Karpas-422 (cell line): ENCODE measurements at places on chromosomes 3 and 15. TPM values are rescaled to one million over a fixed set of nuclear protein-coding genes. Genes with fewer than 3 reads are reported as not detected.

GRCh38 chr3:149010504-149010951, 19.2 kb downstream of the GYG1 start:
- H3K4me1 ChIP-seq = peaks cover 3% of the 10 kb centered on the region; the same call in 1 of the 2 replicates
- H3K27ac ChIP-seq = no peak overlapping the region
- no peak overlapping the region for H3K4me3 ChIP-seq
- H3K36me3 ChIP-seq = no peaks in the 10 kb centered on the region
- DNase-seq = no peak
- H3K27me3 ChIP-seq = no peaks in the 10 kb centered on the region

DNA sequence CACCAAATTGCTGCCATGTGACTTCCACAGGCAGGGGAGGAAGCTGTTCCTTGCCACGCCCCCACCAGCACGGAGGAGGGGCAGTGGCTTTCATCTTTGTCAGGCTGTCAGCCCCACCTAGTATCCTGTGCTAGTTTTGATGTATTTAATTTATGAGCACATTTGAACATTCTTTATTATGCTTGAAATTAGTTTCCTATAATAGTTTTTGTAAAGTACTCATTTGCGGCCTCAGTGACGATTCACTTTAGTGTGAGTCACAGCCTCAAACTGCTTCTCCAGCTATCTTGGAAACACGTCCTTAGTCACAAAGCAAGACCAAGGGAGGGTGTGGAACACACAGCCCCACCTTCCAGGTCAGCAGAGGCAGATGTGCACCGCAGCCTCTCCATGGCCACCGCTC, 239.9 kb upstream of the ATP10A start:
- H3K4me3 ChIP-seq = no peak overlapping the region
- H3K27ac ChIP-seq = no peak overlapping the region
- H3K4me1 ChIP-seq = no peaks in the 10 kb centered on the region
- DNase-seq = no peak

DNA sequence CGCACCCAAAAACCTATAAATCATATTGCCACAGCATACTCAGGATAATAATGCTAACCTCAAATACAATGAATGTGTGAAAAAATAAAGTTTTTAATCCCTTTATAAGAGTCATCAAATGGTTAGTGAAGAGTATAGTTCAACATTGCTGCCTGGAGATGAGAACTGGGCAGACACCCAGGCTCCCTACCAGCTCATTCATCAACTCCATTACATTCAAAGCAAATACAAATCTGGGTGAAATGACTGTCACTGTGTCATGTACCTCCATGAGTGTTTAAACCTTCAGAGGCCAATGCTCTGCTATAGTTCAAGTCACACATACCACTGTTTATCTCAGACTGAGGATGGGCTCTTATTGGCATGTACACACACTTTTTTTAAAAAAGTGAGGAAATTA, 167.2 kb upstream of the KCNMB2 start:
- H3K4me3 ChIP-seq = no peak overlapping the region
- no peak for DNase-seq
- no peaks in the 10 kb centered on the region for H3K27me3 ChIP-seq
- H3K36me3 ChIP-seq = no peaks in the 10 kb centered on the region

DNA sequence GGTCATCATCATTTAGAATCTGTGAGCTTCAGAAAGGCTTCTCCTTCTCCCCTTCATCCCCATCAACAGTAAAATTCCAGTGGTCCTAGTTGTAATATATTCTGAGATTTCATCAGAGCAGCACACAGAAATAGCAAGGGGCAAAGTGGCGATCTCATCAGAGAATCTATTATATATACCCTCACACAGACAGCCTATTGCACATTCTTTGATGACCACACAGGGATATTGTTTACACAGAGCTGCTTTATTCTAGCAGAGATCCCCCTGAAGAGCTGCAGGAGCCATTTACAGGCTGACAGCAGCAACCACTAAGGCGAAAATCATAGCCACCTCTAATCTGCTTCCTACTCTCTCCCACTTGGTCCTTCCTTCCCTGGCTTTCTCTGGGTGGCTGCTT, 42.0 kb upstream of the CRBN start:
- no peaks in the 10 kb centered on the region for H3K27me3 ChIP-seq
- H3K4me1 ChIP-seq = no peaks in the 10 kb centered on the region
- H3K36me3 ChIP-seq = no peaks in the 10 kb centered on the region
- no peak overlapping the region for H3K4me3 ChIP-seq
- DNase-seq = no peak

DNA sequence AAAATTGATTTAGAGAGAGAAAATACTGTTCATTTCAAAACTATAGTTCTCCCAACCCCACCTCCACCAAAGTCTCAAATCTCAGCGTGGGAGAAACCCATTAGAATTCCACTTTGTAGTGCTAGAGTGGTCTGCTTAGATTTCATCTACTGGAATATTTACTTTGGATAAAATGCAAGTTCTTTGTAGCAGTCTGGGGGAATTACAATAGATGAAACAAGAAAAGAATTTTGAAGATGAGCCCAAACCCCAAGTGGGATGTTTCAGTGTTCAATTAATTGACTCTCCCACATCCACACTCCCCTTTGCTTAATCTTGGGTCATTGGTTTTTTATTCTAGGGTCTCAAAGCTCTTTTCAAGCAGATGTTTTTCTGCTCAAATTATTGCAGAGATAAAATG, 97.8 kb downstream of the RPL22L1 start:
- H3K4me1 ChIP-seq = no peaks in the 10 kb centered on the region
- no peak for DNase-seq
- no peak overlapping the region for H3K4me3 ChIP-seq
- H3K27ac ChIP-seq = no peak overlapping the region
- H3K27me3 ChIP-seq = no peaks in the 10 kb centered on the region
- no peaks in the 10 kb centered on the region for H3K36me3 ChIP-seq

DNA sequence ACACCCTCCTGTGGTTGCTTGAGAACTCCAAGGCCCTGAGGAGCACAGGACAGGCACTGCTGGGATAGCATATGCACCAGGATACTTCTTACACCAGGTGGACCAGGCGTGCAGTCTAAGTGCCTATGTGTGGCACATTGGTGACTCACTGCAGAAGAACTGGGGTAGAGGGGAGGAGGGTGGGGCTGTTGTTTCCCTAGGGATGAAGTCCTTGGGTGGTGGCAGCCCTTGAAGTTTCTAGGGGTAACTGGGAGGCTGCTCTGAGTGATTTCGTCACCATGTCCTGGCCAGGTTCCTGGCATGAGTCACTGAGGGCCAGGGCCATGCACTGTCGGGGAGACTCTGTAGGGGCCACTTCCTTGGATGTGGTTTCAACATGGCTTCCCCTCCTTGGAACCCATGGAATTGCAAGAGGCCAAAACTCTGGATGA, 15.9 kb downstream of the MYZAP start:
- DNase-seq = no peak
- no peaks in the 10 kb centered on the region for H3K4me1 ChIP-seq
- H3K27ac ChIP-seq = no peak overlapping the region
- no peak overlapping the region for H3K4me3 ChIP-seq
- H3K36me3 ChIP-seq = no peaks in the 10 kb centered on the region

The DPPA2 gene
- not detected in 2 replicates for total RNA-seq

- no peaks in the 10 kb centered on the region for H3K36me3 ChIP-seq
- H3K27me3 ChIP-seq = no peaks in the 10 kb centered on the region
- peak; percentile 69 for DNase-seq
- H3K27ac ChIP-seq = no peak overlapping the region
- H3K4me3 ChIP-seq = no peak overlapping the region
These were observed 38.0 kb downstream of the TMEM41A start for GRCh38 chr3:185460719-185461350.

- H3K4me1 ChIP-seq = no peaks in the 10 kb centered on the region
- no peak for DNase-seq
- H3K36me3 ChIP-seq = no peaks in the 10 kb centered on the region
- H3K27ac ChIP-seq = no peak overlapping the region
- no peak overlapping the region for H3K4me3 ChIP-seq
These were observed 74.9 kb upstream of the TNIK start for GRCh38 chr3:171535133-171535532.

The ROBO1 gene
- total RNA-seq = 0.07 TPM in 1 of 2 replicates, not detected in the other

The DZIP1L gene
- not detected in 2 replicates for total RNA-seq

DNA sequence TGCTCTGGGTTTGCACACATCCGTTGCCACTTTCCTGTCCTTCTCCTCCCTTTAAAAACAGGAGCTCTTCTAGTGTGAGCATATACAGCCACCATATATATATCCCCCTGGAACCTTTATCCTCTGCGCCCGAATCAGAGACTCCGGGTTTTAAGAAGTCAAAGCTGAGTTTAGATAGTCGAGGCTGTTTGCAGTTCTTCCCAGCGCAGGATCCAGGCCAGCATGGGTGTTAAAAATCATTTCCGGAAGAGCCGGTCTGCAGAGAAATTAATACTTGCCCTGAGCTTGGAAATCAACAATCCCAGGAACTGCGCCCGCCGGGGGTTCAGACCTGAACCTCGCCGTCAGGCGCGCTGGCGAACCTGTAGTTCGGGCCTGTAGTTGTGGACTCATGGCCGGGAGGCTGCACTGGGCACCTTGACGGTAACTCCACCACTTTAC, 2.3 kb downstream of the SHOX2 start:
- no peak overlapping the region for H3K27ac ChIP-seq
- no peaks in the 10 kb centered on the region for H3K27me3 ChIP-seq
- no peak overlapping the region for H3K4me3 ChIP-seq
- H3K36me3 ChIP-seq = 0 out of 2 replicates have a peak, but pooled peaks cover 5% of the 10 kb centered on the region

- H3K27ac ChIP-seq = no peak overlapping the region
- H3K27me3 ChIP-seq = no peaks in the 10 kb centered on the region
- DNase-seq = no peak
- no peaks in the 10 kb centered on the region for H3K36me3 ChIP-seq
- no peak overlapping the region for H3K4me3 ChIP-seq
- no peaks in the 10 kb centered on the region for H3K4me1 ChIP-seq
These were observed 155.0 kb downstream of the DUT start for GRCh38 chr15:48486228-48486627.

DNA sequence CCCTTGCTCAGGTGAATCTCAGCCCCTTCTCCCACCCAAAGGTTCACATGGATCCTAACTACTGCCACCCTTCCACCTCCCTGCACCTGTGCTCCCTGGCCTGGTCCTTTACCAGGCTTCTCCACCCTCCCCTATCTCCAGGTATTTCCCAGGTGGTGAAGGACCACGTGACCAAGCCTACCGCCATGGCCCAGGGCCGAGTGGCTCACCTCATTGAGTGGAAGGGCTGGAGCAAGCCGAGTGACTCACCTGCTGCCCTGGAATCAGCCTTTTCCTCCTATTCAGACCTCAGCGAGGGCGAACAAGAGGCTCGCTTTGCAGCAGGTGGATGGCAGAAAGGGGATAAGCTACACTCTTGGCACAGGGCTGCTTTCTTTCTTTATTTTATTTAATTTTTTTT, 4.5 kb downstream of the FAM131A start:
- DNase-seq = no peak
- no peak overlapping the region for H3K4me3 ChIP-seq
- no peak overlapping the region for H3K27ac ChIP-seq
- peaks cover 8% of the 10 kb centered on the region for H3K4me1 ChIP-seq
- no peaks in the 10 kb centered on the region for H3K27me3 ChIP-seq

DNA sequence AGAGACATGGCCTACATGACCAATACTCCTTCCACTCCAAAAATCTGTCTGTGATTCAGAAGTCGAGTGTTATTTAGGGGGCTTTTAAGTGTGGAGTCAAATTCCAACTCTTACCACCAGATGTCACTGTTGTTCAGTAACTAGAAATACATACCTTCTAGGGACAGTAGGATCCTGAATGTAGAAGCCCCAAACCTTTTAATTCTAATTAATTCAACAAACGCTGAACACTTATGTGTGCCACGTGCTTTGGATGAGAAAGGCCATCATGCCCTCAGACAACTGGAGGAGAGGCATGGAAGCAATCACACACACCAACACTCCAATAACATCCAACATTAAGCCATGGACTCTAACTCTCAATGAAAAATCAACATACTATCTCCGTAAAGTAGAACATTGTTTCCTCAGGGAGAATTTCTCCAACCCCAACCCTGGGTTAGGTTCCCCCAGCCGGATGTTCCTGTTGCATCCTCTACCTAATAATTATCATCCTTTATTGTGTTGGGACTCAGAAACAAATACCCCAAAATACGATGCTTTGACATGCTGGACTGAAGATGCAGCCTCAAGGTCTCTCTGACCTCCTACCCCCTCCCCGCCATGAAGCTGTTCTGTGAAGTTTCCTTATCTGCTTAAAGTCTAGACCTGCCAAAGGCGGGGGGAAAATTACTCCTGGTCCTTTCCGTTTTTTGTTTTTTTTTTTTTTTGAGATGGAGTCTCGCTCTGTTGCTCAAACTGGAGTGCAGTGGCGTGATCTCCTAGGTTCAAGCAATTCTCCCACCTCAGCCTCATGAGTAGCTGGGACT, 8.0 kb upstream of the CCDC13 start:
- no peak overlapping the region for H3K27ac ChIP-seq
- no peak overlapping the region for H3K4me3 ChIP-seq
- H3K4me1 ChIP-seq = no peaks in the 10 kb centered on the region
- no peaks in the 10 kb centered on the region for H3K27me3 ChIP-seq

GRCh38 chr3:122975163-122975923, 52.2 kb downstream of the SEMA5B start:
- peak overlapping the region; percentile 57 for H3K27ac ChIP-seq
- peak; percentile 78 for DNase-seq
- no peaks in the 10 kb centered on the region for H3K27me3 ChIP-seq
- peaks cover 48% of the 10 kb centered on the region for H3K4me1 ChIP-seq

The CCDC191 gene
- total RNA-seq = 2.8 and 9.4 TPM in 2 replicates

The WWTR1 gene
- total RNA-seq = 0.11 TPM in 1 of 2 replicates, not detected in the other

DNA sequence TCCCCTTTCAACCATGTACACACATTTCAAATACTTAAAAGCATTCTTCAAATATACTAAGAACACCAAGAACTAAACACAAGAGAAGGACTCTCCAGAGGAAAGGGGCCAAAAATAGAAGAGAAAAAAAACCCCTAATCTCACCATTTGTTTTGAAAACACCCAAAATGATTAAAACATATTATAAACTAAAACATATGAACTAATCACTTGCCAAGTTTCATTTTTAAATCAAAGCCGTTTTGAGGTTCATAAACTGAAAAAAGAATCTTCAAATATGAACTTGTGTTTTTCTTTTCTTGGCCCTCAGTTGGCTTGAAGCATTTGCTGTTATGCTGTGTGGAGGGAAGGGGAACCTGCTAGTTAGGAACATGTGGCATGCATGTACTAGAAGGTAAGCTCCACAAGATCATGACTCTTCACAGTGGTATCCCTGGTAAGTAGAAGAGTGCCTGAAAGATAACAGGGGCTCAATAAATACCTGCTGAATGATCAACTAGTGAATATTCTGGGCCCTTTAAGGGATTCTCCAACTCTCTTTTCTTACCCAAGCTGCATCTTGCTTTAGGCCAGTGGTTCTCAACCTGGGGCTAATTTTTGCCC, 224.5 kb downstream of the TIGIT start:
- no peaks in the 10 kb centered on the region for H3K36me3 ChIP-seq
- H3K27me3 ChIP-seq = no peaks in the 10 kb centered on the region
- no peak for DNase-seq
- H3K4me3 ChIP-seq = no peak overlapping the region

- no peaks in the 10 kb centered on the region for H3K36me3 ChIP-seq
- no peaks in the 10 kb centered on the region for H3K27me3 ChIP-seq
- H3K27ac ChIP-seq = no peak overlapping the region
These were observed 35.4 kb upstream of the ESYT3 start for GRCh38 chr3:138398791-138399575.

DNA sequence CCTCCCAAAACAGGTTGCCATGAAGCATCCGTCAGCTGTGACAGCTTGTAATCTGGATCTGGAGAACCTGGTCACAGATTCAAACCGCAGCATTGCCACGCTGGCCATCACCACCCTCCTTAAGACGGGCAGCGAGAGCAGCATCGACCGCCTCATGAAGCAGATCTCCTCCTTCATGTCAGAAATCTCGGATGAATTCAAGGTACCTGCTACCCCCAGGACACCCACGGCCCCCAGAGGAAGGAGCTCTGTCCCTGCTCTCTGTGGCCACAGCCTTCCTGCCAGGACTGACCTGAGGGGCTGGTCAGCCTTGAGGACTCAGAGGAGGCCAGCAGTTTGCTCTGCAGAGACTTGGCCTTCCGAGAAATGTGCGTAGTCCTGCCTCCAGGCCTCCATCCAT, 11.2 kb downstream of the COPG1 start:
- no peak overlapping the region for H3K4me3 ChIP-seq
- DNase-seq = no peak
- H3K4me1 ChIP-seq = peaks cover 15% of the 10 kb centered on the region
- H3K27me3 ChIP-seq = no peaks in the 10 kb centered on the region
